GM23338 (cell line): ENCODE measurements at places on chromosomes 2 and 18. TPM values are rescaled to one million over a fixed set of nuclear protein-coding genes. Genes with fewer than 3 reads are reported as not detected.

DNA sequence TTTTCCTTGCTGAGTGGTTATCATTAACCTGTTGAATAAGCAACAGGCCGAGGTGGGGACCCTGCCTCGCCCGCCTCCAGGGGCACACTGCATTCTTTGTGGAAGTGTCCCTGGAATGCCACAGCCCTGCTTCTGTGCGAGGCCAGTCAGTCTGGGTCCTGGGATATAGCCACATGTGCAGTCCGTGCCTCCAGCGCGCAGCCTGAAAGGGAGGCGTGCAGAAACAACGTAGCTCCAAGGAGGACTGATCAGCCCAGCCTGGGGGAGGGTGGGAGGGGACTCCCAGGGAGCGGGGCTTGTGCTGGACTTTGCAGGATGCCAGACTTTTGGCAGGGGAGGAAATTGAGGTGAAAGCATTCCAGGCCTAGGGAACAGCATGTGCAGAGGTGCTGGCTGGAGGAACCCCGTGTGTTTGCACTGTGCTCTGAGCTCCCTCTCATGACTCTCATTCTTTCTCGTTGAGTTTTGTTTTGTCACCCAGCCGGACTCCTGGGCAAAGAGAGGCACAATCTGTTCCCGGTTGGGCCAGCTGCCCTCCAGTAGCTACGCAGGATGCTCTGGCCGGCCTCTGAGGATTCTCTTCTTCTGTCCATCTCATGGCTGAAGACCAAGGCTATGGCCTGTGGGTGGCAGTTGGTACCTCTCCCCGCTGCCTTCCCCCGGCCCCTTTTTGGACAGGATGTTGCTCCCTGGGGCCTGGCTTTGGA is 39.7 kb downstream of the HPCAL1 start:
- no peak for DNase-seq

GRCh38 chr2:119694845-119695521 is 16.0 kb downstream of the TMEM177 start:
- DNase-seq, result no peak

GRCh38 chr18:63422087-63422863 is at the start of gene VPS4B:
Gene VPS4B (minus strand): TSS chr18:63422476. CDS start chr18:63422259, 217 bp downstream.
- peak; percentile 99 for DNase-seq

- DNase-seq, result no peak
Observed at GRCh38 chr18:4639628-4640310, 184.7 kb upstream of the DLGAP1 start.

DNA sequence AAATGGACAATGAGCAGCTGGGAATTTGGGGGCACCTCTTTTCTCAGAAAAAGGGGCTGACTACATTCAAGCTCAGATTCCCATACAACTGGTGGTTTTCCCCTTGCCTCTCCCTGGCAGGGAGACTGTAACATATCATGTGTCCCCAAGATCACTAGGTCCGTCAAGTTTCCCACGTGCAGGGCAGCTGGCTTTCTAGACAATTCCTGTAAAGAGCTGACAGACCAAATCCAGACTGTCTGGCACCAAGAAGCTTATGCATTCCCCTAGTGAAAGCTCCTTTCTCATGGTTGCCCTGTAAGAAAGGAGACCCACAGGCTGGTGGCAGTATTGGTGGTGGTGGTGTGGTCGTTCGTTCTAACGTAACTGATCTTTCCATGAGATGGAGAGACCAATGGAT is 48.8 kb downstream of the THUMPD2 start:
- no peak for DNase-seq

DNA sequence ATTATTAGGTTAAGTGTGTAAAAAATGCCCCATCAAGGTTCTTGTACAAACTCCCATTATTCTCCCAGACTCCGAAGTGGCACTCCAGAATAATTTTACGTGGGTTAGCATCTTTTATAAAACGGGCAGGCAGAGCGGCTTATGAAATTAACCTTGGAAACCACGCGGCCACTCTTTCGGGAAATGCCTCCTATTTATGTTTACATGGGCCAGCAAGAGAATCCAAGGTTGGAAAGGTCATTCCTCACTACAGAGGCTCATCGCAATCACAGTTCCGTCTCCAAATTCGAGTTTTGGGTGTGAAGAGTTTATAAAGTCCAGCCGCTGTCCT is 1.2 kb upstream of the IMPA2 start:
- DNase-seq, result no peak

- no peak for DNase-seq
Observed at GRCh38 chr18:33507019-33507418, 66.5 kb upstream of the CCDC178 start.

RNF152 gene
- total RNA-seq, result 2.9 and 7.9 TPM in 2 replicates

ACVR1C gene
- total RNA-seq, result 0.94 and 1.1 TPM in 2 replicates

MYL12A gene
- total RNA-seq, result 206 and 244 TPM in 2 replicates

GRHL1 gene
- 2.5 and 4.2 TPM in 2 replicates for total RNA-seq
